ENCODE measurements at places on chromosomes 11 and 22. TPM values are rescaled to one million over a fixed set of nuclear protein-coding genes. Genes with fewer than 3 reads are reported as not detected.

GRCh38 chr11:125332821-125333220 is 163.2 kb downstream of the FEZ1 start:
- ATAC-seq: no peak

Gene USH1C
- total RNA-seq: not detected

Gene ABTB2
- 5.0 TPM for total RNA-seq

- ATAC-seq: peak; percentile 29
Observed at GRCh38 chr22:35376728-35377472, 4.0 kb upstream of the HMOX1 start.

Gene OR52A1
- total RNA-seq: 0.31 TPM

Gene SERPIND1
- total RNA-seq: 0.90 TPM

DNA sequence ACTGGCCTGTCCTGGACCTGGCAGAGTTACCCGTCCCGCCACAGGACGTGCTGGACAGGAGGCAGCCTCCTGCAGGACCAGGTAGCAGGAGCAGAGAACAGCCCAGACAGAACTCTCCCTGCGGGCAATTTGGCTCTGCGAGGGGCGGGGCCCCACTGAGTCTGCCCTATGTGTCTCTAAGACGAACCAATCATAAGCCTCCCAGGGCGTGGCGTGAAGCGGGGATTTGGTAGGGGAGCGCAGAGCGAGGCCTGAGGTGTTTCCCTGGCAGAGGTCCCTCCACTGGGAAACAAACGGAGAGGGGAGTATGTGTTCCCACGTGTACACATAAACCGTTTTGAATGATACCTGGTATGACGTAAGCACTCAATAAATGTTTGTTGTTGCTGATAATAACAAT is 7.4 kb downstream of the CD82 start:
- ATAC-seq: no peak

Gene HTR3A
- 0.10 TPM for total RNA-seq

DNA sequence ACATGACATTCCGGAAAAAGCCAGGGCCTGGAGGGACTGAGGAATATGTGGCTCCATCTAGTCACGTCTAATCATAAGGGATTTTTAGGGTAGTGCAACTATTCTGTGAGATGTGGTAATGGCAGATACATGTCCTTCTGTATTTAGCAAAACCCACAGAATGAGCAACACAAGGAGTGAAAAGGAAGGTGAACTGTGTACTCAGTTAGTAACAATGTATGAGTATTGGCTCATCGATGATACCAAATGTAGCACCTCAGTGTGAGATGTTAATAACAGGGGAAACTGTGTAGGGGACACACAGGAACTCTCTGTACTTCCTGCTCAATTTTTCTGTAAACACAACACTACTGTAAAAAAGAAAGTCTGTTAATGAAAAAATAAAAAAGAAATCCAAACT is 42.0 kb upstream of the CARS1 start:
- ATAC-seq: no peak

Gene MB
- total RNA-seq: 1.5 TPM

DNA sequence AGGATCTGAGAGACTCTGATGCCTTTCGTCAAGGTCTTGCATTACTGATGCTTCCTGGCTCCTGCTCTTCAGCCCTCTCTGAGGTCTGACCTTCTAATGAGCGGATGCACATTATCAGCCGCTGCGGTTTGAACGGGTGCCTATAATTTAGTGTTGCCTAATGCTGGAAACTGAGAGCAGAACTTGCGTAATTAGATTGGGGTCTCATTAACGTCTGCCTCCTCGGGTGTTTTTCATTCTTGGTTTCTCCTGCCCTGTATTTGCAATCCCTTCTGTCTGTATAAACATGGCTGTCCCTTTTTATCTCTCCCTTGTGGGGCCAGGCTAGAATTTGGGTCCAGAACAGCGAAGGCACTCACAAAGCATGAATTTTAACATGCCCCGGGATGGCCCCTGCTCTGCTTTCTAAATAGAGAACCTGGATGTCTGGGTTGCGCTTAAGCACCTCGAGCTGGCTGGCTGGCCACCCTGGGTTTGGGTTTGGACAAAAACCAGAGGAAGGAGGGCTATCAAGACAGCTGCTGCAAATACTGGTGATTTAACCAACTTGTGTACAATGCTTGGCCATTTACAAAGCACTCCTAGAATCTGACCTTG is 118.6 kb downstream of the TIMP3 start:
- ATAC-seq: no peak

GRCh38 chr22:24807284-24807950 is 1.4 kb downstream of the SGSM1 start:
- peak; percentile 47 for ATAC-seq

DNA sequence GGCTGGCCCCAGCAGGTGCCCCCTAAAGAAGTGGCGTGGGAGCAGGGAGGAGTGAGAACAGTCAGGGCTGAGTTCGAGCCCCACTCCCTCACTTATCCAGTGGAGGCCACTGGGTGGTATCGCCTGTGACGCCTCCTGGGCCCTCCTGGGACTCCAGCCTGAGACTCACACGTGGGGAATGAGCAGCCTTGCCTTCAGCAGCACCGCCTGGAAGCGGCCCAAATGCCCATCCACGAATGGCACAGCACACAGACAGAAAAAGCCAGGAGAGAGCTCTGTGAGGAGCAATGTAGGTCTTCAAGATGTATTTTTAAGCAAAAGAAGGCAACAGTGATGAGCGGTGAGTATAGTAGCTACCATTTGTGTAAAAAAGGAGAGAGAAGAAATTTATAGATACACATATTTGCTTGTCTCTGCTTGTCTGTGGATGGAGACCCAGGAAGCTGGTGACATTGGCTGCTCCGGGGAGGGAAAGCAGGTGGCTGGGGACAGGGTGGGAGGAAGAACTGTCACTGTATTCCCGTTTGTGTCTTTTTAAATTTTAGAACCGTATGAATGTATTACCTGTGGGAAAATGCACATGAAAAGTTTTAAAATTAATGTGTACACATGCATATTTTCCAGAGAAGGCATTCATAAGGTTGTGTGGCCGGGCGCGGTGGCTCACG is 13.2 kb downstream of the KCNJ4 start:
- ATAC-seq: no peak

DNA sequence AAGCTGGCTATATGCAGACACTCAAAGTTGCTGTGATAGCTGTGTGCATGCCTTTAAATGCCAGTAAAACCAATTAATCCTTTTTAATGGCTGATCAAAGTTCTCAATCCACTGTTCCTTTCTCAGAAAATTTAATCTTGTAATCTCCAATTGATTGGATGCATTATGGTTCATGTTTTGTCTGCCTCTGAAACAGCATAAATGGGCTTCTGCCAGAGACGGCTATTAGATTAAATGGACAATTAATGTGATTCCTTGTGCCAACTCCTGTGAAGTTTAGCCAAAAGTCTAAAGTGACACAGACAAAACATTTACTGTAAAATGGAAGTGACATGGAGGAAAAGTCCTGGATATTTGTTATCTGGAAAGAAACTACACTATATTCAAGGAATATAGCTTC is 952.5 kb upstream of the FAT3 start:
- no peak for ATAC-seq

Gene RAB39A
- 7.9 TPM for total RNA-seq

Gene MMP13
- total RNA-seq: not detected

GRCh38 chr11:122850076-122850631 is 11.9 kb downstream of the CRTAM start:
- no peak for ATAC-seq

- no peak for ATAC-seq
Observed at GRCh38 chr11:122308226-122308625, 192.2 kb upstream of the BLID start.

Gene TMEM86A
- total RNA-seq: 13.4 TPM

DNA sequence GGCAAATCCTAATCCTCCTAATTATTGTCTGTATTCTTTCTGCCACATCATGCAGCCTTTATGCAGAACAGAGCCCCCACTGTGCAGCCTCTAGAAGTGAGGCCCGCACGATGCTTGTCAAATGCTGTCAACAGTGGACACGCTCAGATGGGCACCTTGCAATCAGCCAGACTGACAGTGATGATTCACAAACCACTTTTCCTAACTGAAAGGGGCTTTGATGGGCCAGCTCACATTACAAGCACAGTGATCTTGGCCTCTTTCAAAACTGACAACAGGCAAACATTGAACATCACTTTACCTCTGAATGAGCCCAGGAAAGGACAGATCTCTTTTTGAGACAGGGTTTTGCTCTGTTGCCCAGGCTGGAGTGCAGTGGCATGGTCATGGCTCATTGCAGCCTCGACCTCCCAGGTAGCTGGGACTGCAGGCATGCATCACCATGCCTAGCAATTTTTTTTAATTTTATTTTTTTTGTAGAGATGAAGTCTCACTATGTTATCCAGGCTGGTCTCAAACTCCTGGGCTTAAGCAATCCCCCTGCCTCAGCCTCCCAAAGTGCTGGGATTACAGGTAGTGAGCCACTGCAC is 18.0 kb upstream of the E2F8 start:
- ATAC-seq: no peak

Gene ACR
- 0.64 TPM for total RNA-seq

- ATAC-seq: peak; percentile 97
Observed at GRCh38 chr22:37316875-37317371, 34.6 kb downstream of the CYTH4 start.

- peak; percentile 46 for ATAC-seq
Observed at GRCh38 chr22:38317995-38318715, 922 bp upstream of the CSNK1E start.

DNA sequence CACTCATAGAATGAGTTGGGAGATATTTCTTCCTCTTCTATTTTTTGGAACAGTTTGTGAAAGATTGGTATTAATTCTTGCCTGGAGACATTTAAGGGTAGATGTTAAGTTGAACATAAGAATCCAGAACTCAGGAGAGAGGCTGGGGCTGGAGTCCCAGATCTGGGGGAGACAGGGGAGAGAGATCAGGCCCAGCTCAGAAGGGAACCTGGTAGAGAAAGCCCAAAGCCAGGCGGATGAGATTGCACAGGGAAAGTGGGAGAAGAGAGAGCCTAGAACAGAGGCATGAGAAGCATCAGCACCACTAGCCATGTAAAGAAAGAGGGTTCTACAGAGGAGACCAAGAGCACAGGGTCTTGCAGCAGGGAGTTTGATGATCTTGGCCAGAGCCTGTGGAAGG is 13.0 kb upstream of the GNAZ start:
- no peak for ATAC-seq

DNA sequence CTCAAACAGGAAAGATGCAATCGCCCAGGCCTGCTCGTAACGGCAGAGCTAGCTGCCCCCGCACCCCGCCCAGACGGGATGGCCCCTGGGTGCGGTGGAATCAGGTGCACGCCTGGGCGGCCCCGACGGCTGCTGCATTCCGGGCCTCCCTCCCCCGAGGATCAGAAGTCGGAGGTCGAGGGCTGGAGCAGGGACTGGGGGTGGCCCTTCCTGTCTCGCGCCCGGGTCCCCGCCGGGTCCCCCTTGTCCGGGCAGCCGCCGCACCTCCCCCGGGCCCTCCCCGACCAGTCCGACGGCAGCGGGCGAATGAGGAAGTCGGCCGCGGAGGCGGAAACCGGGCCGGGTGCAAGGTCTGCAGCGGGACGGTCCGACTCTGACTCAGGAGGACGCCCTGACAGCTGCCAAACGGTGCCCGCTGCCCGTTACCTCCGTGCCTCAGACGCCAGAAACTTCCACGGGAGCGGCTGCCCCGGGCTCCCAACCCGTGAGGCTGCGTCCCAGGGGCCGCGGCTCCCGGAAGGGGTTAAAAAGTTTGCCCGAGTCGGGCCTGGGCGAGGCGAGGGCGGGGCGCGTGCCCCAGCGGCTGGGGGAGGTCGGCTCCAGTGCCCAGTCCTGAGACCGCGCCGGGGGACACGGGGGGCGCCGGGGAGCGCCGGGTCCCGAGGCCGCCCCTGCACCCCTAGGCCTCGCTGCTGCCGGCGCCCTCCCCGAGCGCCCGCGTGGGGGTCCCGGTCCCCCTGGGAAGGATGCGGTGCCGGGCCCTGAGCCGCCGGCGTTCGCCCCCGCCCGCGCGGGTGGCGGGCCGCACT is 663 bp downstream of the MYH9 start:
- no peak for ATAC-seq

- ATAC-seq: no peak
Observed at GRCh38 chr11:128133501-128133900, 453.9 kb downstream of the ETS1 start.

DNA sequence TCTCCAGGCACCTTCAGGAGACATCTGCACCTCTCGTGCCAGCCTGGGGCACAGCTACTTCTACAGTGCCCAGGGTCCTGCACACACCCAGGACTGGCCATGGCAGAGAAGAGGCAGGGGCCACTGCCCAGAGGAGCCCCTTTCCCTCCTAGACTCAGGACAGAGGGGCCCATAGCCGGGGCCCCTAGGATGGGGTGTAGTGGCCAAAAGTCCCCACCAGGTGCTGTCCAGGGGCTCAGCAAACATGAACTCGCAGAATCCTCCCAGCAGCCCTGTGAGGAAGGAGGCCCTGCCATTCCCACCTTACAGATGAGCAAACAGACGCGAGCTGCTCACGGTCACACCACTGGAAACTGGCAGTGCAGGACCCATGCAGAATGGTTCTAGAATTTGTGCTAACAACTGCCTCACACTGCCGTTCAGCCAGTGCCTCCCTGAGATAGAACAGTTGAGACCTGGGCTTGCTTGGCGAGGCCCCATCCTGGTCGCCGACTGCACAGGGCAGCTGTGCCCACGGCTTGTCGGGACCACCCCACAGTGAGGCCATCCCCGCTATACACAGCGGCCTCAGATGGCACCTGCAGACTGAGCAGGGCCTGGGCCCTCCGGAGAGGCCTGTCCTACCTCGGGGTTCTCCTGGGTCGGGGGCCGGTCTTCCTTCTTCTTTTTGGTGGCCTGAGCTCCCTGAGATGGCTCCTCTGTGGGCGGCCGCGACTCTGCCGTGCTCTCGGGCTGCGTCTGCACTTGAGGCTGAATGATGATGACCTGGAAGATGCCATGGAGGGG is 96.4 kb downstream of the PHF21B start:
- no peak for ATAC-seq

DNA sequence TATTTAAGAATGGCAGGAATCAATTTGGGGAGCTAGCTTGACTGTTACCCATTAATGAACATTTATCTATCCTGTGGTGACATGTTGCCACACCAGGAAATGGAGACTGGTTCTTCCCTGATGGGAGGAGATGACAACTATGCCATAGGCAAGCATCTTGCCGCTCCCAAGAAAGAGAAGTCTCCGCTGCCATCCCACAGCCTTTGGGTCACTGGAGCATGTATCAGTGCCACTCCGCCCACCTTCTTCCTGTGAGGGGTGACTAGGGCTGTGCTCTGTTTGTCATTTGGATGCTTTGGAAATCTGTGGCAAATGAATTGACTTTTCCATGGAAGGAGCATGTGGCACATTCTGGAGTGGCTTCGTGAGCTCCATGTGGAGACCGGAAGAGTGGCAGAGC is 6.5 kb downstream of the STIP1 start:
- no peak for ATAC-seq

DNA sequence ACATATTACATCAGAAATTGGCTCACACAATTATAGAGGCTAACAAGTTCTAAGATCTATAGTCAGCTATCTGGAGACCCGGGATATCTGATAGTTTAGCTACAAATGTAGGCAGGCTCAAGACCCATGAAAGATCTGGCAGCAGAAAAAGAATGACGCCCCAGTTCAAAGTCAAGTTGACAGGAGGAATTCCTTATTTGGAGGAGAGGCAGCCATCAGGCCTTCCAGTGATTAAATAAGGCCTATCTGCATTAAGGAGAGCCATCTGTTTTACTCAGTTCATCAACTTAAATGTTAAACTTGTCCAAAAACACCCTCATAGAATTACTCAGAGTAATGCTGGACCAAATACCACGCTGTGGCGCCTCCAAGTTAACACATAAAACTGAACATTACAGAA is 1402.6 kb downstream of the FAM181B start:
- no peak for ATAC-seq

Measured in motor neuron (in vitro differentiated cells).